Erythroblast (primary cell): ENCODE measurements at places on chromosomes 6 and 20.

DNA sequence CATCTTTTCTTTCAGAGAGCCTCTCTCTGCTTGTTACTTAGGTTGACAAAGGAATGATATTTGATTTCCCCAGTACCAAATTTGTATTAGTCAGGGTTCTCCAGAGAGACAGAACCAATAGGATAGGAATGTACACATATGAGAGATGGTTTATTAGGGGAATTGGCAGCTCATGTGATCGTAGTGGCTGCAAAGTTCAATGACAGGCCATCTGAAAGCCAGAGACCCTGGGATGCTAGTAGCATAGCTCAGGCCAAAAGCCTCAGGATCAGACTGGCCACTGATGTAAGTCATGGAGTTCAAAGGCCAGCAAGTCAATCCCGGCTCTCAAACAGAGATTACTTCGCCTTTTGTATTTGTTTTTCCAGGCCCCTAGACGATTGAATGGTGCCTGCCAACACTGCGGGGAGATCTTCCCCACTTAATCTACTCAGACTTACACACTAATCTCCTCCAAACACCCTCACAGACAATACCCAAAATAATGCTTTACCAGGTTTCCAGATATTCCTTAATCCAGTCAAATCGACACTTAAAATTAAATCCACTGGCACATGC, 215.5 kb downstream of the ALDH8A1 start:
- no peak for DNase-seq

DNA sequence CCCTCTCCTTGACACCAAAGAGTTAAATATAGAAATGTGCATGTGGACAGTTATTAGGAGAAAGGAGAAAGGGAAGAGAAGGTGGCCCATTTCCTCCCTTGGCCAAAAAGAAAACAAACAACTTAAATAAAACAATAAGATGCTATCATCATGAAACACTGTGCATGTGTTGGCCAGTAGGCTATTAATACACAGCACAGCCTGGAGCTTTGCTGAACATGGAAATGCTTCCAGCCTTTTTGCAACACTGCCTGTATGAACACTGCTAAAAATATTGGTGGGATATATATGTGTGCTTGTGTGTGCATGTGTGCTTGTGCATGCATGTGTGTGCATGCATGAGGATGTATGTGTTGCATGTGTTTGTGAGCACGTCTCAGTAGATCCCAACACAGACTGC, 100.4 kb downstream of the LY86 start:
- no peak for DNase-seq

DNA sequence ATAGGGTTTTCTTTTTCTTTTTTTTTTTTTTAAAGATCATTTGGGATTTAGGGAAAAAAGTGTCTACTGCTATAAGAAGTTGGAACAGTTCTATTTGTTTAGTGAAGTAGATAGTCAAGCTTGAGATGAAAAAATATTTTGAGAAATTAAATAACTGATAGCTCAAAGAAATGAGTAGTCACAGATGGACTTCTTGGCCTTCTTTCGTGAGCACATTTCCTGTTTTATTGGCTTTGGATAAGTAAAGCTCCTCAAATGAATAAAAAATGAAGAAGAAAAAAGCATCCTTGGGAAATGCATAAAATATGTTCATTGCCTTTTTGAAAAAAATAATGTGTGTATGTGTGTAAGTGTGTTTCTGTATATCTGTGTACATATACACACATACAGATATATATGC, 515.9 kb downstream of the GRIK2 start:
- DNase-seq = no peak

DNA sequence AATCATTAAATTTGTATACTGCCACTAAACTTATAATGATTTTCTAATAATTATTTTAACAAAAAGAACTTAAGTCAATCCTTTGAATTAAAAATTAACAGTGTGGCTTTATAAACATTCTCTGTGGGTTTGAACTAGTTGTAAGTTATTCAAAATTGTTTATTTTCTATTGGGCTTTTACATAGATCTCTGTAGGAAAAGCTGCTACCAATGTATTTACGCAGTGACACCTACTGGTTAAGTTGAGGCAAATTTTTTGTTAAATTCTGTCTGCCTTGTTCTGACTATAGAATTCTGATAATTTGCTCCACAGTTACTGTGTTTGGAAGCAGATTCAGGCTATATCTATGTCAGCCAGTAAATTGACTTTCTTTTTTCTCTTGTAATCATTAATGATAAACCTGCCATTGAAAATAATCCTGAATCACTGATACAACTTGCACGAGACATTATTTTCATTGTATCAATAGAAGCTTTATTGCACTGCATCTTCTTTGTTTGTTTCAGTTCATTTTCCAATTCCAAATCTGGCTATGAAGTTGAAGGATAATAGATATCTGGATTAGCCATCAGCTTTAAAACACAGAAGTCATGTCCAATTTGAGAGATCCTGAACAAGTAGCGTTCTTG, 66.0 kb upstream of the UTRN start:
- DNase-seq = peak; percentile 55

GRCh38 chr6:144405163-144405562, 120.0 kb downstream of the UTRN start:
- no peak for DNase-seq

DNA sequence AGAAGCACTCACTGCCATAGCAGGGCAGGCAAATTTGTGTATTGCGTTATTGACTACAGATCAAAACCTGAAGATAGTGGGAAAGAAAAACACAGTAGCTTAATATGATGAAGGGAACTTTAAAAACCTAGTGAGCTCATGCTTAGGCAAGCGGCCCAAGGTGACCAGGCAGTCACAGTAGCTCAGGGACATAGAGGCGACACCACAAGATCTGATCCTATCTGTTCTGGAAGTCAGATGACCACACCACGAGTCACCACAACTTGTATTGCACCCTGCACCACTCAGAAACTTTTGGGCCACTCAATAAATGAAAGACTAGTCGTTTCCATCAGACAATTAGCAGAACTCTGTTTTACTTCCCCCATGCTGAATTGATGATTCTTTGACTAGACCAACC, 4.9 kb downstream of the CLIC5 start:
- DNase-seq = no peak

DNA sequence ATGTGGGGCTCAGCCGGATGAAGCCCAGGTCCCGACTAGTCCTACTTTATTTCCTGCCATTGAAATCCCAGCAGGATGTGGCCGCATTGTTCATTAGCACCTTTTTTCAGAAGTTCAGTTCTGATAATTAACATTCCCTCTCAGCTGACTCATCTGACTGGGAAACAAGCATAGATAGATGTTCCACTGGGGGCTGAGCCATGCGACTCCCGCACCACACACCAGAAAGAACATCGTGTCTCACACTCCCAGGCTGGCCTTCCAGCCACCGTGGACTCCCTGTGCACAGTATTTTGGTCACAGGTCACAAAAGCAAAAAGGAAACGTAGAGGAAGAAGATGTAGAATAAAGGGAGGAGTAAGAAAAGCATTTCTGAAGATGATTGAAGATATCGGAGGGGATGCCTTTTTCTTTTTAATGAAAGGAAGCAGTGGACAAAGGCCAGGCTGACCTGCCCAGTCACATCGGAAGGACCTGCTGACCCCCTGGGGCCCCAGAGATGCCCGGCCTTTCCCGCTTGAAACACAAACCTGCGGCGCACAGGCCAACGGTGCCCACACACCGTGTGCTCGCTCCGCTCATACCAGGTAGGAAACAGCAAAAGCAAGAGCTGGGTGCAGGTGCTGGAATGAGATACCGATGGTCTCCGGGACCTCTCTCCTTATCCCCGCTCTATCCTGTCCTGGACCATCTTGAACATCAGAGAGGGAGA, 11.8 kb downstream of the RPS6KA2 start:
- DNase-seq = no peak

GRCh38 chr6:100461917-100462705, 2.6 kb downstream of the SIM1 start:
- DNase-seq = no peak

GRCh38 chr6:35213824-35214756, at the start of gene SCUBE3:
SCUBE3 (plus strand) TSS chr6:35213956; CDS start chr6:35214419, 463 bp downstream.
- no peak for DNase-seq

- DNase-seq = no peak
These were observed 87.7 kb downstream of the CDH22 start for GRCh38 chr20:46220455-46221207.

- DNase-seq = no peak
These were observed 57.6 kb downstream of the ADGRG6 start for GRCh38 chr6:142359271-142359960.

DNA sequence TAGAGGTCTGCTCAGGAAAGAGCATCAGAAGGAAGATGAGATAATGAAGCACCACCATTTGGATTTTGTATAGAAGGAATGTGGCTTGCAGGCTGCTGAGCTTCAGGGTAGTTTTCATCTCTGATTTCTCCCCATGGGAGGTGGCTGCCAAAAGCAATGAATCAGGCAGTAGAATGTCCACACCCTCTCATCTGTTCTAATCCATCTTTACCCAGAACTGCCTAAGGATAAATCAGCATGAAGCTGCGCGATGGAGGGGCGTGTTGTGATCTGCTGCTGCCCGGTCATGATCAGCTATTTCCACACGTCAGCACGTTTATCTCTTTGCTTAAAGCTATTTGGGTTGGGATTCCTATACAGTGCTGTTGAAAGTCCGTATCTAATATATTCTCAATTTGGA, 295.4 kb downstream of the FOXA2 start:
- no peak for DNase-seq

GRCh38 chr6:45118754-45119153, 209.4 kb upstream of the RUNX2 start:
- peak; percentile 4 for DNase-seq

DNA sequence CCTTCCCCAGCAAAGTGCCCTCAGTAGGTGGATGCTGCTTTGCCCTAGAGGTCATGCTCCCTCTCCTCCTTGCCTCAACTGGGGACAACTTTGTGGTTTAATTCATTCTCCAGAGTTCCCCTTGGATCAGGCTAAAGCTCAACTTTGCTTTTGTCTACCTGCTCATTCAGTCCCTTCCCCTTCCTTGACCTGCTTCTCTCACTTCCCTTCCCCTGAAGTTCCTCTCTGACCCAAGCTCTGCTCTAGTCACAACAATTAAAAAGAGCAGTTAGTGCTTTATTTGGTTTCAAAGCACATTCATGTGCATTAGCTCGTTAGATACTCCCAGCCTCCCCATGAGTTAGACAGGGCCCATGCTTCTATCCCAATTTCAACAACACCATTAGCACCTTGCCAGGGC, 71.3 kb downstream of the DZANK1 start:
- no peak for DNase-seq

- DNase-seq = no peak
These were observed 15.6 kb downstream of the SRSF6 start for GRCh38 chr20:43473381-43473704.

GRCh38 chr6:35183281-35183680, 30.5 kb upstream of the SCUBE3 start:
- DNase-seq = peak; percentile 41

DNA sequence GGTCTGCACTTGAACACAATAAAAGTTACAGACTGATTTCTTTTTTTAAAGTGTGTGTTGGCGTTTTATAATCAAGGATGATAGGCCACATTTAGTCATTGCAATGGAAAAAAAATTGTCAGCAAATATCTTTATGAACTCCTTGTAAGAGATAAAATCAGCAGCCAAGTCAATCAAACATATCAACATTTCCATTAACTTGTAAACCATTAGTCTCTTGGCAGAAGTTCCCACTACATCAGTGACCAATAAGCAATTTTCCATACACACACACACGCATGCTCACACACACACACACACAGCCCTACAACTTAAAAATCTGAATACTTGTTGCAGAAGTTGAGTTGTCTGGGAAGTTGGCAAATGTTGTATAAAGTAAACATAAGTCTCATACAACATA, 315.9 kb upstream of the KCNQ5 start:
- DNase-seq = no peak

- DNase-seq = no peak
These were observed 515.1 kb upstream of the SOX4 start for GRCh38 chr6:21078497-21078896.

GRCh38 chr20:55166063-55166462, 690.7 kb downstream of the DOK5 start:
- peak; percentile 0 for DNase-seq

GRCh38 chr20:53911301-53911700, 159.1 kb downstream of the BCAS1 start:
- no peak for DNase-seq

DNA sequence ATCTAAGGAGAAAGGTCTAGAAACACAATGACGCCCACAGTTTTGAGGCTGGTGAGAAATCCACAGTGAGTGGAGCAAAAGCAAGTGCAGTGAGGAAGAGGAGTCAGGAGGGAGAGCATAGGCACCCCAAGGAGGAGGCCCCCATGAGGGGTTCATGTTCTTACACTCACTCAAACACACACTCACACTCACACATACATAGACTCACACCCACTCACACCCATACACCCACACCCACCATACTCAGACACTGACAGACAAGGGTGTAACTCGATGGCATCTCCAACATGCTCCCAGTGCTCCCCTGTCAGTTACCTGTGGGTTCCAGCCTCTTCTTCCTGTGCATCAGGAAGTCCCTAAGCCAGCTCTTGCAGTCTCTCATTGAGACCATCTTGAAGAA, 3.8 kb downstream of the ULBP3 start:
- DNase-seq = no peak

GRCh38 chr6:113998811-113999210, 27.9 kb upstream of the HDAC2 start:
- no peak for DNase-seq

DNA sequence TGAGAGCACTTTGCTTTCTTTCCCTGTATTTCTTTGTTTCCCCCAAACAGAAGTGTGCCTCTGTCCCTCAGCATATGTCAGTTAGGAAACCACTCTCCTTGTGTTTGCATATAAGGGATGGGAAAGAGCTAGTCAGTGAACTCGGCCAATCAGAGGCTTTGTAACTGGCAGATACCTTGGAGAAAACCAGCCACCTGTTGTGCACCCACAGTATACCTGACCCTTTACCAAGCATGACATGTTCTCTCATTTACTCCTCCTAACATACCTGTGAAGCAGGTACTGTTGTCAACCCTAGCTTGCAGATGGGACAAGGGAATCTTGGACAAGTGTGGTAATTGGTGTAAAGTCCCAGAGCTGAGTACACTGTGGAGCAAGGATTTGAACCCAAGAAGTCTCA, 96.1 kb upstream of the FAM8A1 start:
- DNase-seq = no peak

DNA sequence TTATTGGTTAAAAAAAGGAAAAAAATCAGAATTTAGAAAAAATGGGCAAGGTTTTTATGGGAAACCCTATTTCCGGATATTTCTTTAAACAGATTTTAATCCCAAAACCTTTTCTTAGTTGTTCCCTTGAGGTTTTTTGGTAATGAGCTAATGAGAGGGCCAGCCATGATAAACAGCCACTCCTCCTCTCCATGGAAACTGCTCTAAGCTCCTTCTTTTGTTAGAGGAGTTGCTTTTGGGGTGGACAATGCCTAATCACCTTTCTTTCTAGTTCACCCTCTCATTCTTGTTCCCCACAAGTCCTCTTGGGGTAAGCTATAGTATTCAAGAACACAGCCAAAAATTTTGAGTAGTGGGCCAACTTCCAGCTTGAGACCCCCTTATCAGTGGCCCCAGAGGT, 105.0 kb upstream of the FAM184A start:
- no peak for DNase-seq

DNA sequence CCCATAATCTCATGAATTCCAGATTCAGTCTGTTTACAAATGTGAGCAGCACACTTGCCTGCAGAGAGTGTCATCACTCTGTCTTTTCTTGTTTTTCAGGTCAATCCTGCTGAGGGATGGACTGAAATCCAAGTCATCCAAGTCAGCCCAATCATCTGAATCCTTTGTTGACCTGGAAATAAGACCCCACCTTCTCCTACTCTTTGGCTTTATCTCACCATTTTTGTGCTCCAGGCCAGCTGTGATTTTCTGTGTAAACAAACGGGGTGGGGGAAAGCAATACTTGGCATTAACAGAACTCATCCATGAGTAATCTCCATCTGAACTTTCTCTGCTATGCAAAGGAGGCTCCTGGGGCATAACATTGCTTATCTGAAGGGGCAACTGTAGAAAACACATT, 16.9 kb upstream of the GSTA4 start:
- no peak for DNase-seq
